AG08396 (cell line): ENCODE measurements at places on chromosomes 13 and 19.

- DNase-seq: no peak
Observed at GRCh38 chr13:74004109-74004508, 130.1 kb downstream of the KLF12 start.

DNA sequence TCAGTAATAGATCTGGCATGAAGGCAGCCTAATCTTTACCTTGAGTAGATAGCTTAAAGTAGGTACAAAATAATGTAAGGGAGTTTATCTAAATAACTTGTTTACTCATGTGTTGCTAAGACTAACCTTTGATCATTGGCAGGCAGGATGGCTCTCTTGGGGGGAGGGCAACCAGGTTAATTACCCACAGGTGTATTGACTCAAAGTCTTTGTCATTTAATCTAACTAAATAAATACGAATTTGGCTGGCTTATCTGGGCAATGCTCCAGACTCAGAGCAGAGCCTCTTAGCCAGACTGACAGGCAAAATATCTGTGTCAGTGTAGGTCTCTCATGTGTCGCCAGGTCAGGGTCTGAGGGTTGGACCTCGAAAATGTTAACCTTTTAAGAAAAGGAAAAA is 283.4 kb upstream of the KLHL1 start:
- no peak for DNase-seq

GRCh38 chr19:55454787-55455243 is 6.6 kb downstream of the ISOC2 start:
- peak; percentile 80 for DNase-seq

DNA sequence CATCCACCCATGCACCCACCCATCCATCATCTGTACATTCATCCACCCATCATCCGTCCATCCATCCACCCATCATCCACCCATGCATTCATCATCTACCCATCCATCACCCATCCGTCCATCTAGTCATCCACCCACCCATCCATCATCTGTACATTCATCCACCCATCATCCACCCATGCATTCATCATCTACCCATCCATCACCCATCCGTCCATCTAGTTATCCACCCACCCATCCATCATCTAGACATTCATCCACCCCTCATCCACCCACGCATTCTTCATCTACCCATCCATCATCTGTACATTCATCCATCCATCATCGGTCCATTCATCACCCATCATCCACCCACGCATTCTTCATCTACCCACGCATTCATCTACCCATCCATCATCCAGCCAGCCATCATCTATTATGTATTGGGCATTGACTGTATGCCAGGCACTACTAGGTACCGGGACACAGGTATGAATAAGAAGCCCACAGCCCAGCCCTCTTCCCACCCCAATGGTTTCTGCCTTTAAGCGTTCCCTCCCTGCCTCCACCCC is 16.7 kb upstream of the GALP start:
- no peak for DNase-seq

DNA sequence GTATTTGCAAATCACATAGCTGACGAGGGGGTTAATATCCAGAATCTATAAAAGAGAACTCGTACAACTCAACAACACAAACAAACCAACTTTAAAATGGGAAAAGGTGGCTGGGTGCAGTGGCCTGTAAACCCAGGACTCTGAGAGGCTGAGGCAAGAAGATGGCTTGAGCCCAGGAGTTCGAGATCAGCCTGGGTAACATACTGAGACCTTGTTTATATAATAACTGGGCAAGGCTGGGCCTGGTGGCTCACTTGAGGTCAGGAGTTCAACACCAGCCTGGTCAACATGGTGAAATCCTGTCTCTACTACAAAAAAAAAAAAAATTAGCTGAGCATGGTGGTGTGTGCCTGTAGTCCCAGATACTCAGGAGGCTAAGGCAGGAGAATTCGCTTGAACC is 21.8 kb upstream of the TM6SF2 start:
- DNase-seq: no peak

- DNase-seq: no peak
Observed at GRCh38 chr13:47908197-47908902, 92.7 kb downstream of the SUCLA2 start.

GRCh38 chr13:26785838-26786630 is 25.4 kb upstream of the GPR12 start:
- DNase-seq: no peak

- DNase-seq: no peak
Observed at GRCh38 chr13:98514288-98514687, 62.6 kb downstream of the STK24 start.

- no peak for DNase-seq
Observed at GRCh38 chr19:6708346-6708745, 12.1 kb downstream of the C3 start.

DNA sequence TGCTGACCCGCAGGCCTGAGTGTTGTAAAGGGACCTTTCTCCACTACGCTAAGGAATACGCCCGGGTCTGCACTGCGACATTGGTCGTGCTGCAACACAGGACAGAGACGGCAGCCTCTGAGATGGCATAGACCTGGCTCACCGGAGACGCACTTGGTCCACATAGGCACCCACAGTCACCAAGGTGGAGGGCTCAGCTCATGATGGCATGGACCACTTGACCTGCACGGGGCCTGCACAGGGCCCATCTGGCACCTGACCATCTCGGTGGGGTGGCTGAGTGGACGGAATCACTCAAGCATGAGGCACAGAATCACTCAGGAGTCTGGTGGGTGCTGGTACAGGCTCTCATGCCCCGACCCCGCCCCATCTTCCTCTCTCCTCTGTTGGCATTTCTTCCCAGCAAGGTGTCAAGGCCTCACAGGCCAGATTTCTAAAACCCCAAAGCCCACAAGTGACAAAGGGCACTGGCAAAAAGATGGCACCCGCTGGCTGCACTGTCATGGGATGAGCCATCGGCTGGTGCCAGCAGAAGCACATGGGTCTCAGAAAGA is 45.9 kb downstream of the TSHZ3 start:
- DNase-seq: no peak

DNA sequence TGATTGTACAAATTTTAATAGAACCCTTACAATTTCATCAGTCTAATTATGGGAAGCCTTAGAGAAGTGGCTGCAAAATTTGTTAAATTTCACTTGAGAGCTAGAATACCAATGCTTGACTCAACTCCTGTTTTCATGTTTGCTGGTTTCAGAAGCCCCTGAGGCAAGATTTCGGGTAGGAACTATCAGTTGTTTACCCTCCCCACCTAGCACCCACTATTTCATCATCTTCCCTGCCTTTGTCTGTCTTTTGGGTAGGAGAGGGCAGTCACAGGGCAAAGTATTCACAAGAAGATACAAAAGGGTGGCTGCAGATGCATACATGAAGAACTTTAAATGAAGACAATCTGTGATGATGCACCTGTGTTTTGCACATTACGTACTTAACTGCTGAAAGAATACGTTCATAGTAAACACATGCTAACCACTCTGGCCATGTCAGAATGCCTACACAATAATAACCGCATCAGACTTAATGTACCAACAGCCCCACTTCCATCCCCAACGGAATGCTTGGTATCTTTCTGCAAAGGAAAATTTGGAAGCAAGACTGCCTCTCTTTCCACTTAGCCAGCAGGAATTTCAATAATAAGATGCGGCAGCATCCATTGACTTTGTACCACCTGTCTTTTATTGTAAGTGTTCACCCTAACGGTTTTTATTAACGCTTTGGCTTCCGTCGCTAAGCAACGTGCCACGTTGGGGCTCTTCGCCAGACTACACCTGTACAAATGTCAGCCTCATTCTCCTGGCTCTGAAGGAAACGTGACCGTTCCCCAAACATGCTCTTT is 30.4 kb downstream of the TPT1 start:
- DNase-seq: no peak

- no peak for DNase-seq
Observed at GRCh38 chr13:91241221-91241933, 106.1 kb upstream of the MIR17HG start.

DNA sequence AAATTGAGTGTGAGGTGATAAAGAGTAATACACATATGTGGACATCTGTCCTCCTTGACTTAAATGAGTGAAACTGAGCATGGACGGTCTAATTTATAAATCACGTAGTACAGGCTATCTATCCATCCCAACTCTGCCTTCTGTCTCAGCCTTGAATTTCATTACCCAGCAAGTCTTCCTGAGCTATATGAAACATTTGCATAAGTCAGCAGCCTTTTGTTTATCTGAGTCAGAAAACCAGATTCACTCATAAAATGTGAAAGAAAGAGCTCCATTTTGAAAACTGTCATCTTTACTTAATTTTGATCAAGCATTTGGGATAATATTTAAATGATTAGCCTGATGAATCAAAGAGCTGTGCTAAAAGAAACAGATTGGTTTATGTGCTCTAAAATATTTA is 197.9 kb downstream of the LHFPL6 start:
- DNase-seq: no peak

GRCh38 chr13:80654638-80655249 is 313.8 kb upstream of the SPRY2 start:
- no peak for DNase-seq

DNA sequence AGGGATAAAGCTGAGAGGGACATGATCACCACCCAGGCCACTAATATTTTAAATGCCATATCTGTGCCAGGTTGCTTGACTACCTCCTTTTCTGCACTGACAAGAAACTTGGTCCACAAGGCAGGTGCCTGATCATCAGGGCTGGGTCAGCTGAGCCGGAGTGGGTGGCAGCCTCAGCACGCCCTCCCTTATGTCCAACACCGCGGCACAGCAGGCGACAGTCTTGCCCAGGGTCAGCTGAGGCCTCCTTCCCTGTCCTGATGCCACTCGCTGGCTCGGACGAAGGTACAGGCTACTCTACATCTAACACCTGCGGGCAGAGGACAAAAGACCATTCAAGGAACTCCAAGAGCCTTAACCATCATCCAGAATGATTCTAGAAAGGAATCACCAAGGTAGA is 16.9 kb downstream of the ZC3H4 start:
- DNase-seq: no peak

DNA sequence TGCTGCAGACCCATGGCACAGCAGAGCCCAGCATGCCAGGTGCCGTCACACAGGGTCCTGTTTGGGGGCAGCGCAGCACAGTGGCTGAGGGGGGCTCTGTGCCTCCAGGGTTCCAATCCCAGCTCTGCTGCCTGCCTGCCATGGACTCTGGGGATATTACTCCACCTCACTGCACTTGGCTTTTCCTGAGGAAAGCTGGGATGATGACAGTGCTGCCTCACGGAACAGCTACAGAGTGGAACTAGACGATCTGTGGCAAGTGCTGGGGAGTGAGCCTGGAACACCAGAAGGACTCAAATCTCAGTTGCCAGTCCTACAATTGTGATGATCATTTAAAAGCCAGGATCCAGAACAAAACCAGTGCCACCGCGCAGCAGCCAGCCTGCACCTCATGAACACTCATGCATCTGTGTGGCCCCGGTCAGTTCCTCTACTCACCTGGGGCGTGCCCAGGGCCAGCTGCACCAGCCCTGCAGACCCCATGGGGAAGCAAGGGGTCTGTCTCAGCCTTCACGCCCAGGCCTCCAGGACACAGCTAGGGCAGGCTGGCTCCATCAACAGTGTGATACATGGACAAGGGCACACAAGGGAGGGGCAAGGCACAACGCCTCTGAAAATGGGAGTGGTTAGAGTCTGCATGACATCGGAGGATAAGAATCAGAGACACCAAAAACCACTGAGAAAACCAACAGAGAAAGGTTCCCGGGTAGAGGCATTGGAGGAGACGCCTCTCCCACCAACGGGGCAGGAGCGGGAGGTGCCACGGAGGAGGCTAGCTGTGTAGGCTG is 55.2 kb downstream of the ATP7B start:
- no peak for DNase-seq

- DNase-seq: no peak
Observed at GRCh38 chr19:7421941-7422744, 66.7 kb downstream of the PEX11G start.

DNA sequence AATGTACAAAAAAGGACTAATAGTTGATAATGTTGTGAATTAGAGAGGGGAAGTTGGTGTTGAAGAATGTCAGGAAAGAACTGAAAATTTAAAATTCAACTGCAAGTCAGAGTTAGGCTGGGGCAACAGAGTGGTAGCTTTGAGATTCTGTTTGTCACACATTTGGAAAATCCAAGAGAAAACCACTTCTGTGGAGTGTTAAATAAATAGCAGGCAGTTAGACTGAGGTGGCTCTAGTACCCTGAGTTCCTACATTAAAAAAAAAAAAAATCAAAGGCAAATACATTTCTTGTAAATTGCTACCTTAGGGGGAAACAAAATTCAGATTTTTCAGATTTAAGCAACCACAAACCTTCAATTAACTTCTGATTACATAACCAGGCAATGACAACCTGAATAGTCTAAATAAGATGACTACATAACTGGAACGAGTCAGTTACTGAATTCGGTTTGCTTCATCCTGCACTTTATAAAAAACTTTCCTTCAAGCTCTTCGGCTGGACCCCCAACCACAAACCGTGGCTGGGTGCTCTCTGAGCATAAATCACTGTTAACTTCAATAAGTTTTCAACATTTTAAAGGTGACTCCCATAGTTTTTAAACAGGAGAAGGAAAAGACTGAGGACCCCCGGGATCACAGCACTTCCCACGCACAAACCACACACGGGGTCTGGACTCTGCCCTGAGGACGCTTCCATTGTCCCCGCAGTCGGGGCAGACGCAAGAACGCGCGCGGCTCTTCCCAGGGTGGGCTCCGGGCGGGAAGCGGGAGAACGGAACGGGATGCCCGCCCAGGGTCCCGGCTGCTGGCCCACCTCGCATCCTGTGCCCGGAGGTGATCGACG is 725 bp downstream of the ZNF682 start:
- DNase-seq: no peak

DNA sequence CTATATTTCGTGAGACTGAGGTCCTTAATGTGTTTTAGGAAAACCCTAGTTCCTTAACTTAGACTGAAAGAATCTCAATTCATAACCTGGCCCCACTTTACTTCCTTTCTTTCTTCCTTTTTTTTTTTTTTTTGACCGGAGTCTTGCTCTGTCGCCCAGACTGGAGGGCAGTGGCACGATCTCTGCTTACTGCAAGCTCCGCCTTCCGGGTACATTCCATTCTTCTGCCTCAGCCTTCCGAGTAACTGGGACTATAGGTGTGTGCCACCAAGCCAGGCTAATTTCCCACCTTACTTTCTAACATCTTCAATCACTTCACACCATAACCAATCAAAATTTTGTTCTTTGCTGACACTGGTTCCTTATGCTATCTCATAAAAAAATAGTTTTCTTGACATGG is 2097.0 kb downstream of the PCDH9 start:
- no peak for DNase-seq

DNA sequence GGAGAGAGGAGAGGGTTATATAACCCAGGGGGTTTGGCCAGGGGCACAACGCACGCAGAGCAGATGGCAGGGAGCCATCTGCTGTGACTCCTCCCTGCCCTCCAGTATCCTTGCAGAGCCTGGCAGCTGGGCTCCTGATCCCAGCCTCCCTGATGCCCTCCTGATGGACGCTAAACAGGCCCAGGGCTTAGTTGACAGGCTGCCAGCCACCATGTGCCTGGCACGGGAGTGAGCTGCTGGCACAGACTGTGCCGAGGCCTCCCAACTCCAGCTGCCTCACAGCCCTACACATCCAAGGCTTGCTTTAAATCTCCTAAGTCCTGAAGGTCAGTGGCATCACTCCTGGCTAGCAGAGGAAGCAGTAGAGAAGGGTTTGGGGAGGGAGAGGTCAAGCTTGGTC is 16.7 kb downstream of the SYDE1 start:
- DNase-seq: no peak

GRCh38 chr19:49954092-49954829 is 6.7 kb downstream of the SIGLEC11 start:
- no peak for DNase-seq

GRCh38 chr19:14449321-14449720 is 16.2 kb downstream of the PKN1 start:
- DNase-seq: no peak

- DNase-seq: no peak
Observed at GRCh38 chr13:93279982-93280381, 53.4 kb downstream of the GPC6 start.
